ENCODE measurements at places on chromosomes 12 and 14. TPM values are rescaled to one million over a fixed set of nuclear protein-coding genes. Genes with fewer than 3 reads are reported as not detected.

Gene ASCL1
- not detected for total RNA-seq

Gene SERPINA10
- not detected for total RNA-seq

Gene SYNE2
- total RNA-seq: 41.0 TPM

GRCh38 chr12:66119870-66120241 is 10.7 kb downstream of the LLPH start:
- DNase-seq: no peak

Gene EVL
- total RNA-seq: 342 TPM

DNA sequence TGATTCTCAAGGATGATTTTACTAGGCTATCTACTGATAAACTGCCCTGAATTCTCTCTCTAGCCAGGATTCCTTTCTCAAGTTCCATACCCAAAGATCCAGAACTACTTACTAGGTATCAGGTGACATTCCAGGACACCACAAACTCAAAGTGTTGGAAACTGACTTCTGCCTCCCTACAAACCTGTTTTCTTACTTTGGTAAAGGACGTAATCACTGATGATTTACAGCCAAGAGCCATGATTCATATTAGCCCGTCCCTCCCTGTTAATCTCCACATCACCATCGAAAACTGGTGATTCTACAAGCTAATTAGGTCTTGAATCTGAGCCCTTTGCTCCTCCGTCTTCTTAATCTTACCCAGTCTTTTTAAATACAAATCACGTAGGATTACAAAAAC is 1.0 kb upstream of the ATG14 start:
- DNase-seq: no peak

Gene IQSEC3
- total RNA-seq: 0.32 TPM

DNA sequence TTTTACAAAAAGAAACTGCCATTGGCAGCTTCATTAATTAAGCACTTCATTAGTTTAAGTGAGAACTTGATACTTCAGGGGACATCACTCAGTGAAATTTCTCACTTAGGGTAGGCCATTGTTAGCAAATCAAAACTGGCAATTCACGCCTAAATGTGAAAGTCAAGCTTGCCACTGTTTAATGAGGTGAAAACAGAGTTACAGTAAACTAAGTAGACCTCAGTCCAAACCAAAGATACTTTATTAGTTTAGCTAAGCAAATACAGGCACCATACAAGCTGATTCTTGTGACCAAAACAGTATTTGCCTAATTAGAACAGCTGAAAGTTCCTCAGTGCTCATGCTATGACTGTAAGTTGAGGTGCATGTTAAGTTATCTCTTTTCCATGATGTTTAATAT is 176.5 kb upstream of the CPNE8 start:
- DNase-seq: no peak
